ENCODE measurements at places on chromosomes 11 and 22.

GRCh38 chr11:66218036-66218435 is 50.4 kb upstream of the RAB1B start:
- DNase-seq: no peak

- DNase-seq: no peak
Measured at GRCh38 chr11:45446434-45446833, 160.3 kb upstream of the SYT13 start.

- DNase-seq: no peak
Measured at GRCh38 chr11:120391854-120392253, 55.6 kb downstream of the ARHGEF12 start.

DNA sequence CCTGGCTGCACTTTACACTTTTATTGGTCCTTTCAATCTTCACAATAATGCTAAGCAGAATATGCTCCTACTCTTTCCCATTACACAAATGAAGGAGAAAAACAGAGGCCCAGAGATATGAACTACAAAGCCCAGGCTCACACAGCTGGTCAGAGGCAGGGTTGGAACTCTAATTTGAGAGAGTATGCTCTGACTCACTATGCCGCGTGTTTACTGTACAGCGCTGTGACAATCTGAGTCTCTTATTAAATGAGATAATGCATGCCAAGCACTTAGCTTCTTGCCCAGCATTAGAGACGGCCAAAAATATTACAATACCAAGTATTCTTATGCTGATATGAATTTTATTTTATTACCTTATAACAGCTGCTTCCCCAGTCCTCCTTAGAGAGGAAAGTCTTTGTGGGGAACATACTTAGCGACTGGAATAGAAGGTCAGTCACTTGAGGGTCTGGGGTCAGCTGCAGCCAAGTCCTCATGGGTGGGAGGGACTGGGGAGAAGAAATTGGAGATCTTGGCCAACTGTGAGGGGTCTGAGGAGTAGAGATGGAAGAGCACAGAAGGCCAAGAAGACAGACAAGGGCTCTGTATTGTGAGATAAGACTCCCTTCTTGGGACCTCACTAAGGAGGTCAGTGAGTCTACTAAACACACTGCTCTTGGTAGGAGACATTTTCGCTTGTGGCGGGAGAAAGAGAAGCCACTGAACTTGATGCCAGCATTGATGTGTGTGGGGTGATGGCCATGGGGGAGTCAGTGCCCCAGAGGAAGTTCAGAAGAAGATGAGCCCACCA is 150.8 kb upstream of the TIMP3 start:
- DNase-seq: no peak

DNA sequence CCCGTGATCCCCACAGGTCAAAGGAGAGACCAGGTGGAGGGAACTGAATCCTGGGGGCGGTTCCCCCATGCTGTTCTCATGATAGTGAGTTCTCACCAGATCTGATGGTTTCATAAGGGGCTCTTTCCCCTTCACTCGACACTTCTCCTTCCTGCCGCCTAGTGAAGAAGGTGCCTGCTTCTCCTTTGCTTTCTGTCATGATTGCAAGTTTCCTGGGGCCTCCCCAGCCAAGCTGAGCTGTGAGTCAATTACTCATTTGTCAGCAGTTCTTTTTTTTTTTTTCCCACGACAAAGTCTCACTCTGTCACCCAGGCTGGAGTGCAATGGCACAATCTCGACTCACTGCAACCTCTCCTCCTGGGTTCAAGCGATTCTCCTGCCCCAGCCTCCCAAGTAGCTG is 1530.4 kb downstream of the BRD1 start:
- DNase-seq: no peak

GRCh38 chr11:102469196-102469821 is 16.7 kb upstream of the TMEM123 start:
- DNase-seq: no peak

DNA sequence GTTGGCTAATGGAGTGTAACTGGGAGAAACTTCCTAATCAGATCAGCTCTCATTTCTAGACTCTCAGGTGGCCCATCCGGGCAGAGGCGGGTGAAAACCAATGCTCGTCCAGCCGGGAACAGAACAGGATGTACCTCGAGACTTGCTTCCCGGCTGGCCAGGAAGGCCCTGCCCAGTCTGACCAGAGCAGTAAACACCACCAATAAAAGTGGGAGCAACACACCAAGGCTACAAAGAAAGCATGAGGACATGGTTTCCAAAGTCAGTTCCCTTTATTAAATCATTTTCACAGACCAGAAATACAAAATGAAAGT is 940 bp upstream of the TNKS1BP1 start:
- no peak for DNase-seq

DNA sequence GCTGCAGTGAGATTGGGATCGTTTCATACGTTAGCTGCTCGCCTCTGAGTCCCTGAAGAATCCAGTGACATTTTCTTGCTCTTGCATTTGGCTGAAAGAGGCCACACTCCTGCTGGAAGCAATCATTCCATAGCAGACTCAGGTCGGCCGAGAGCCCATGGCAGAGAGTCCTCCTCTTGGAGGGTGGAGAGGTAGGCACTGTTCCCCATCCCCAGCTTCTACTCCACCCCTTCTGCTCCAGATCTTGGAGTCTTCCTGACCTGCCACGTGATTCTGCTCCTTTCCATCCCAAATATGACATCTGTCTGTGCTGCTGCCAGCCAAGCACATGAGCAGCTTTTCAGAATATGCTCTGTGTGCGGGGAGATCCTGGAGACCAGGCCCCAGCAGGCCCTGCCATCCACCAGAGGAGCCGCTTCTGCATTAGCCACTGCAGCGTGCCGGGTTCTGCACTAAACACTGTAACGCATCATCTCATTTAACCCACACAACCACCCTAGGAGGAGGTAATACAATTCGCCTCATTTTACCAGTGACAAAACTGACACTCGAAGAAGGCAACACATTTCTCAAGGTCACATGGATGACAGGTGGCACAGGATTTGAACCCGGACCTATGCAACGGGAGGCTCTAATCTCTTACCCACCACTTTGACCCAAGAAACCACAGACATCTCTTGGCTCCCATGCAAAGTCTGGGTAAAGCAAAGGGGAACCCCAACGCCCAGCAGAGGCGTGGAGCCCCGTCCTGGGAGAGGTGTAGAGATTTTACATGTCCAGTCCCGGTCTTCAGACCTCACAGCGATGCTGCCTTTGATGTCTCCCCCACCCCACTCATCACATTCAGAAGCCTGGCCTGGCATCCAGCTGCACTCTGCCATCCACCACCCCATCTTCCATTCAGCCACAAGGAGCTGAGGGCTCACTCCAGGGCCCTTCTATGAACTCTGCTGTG is 78.8 kb downstream of the FEZ1 start:
- DNase-seq: no peak

- DNase-seq: no peak
Measured at GRCh38 chr11:13859892-13860291, 102.6 kb upstream of the SPON1 start.

GRCh38 chr11:114140826-114141225 is 81.3 kb downstream of the ZBTB16 start:
- no peak for DNase-seq

DNA sequence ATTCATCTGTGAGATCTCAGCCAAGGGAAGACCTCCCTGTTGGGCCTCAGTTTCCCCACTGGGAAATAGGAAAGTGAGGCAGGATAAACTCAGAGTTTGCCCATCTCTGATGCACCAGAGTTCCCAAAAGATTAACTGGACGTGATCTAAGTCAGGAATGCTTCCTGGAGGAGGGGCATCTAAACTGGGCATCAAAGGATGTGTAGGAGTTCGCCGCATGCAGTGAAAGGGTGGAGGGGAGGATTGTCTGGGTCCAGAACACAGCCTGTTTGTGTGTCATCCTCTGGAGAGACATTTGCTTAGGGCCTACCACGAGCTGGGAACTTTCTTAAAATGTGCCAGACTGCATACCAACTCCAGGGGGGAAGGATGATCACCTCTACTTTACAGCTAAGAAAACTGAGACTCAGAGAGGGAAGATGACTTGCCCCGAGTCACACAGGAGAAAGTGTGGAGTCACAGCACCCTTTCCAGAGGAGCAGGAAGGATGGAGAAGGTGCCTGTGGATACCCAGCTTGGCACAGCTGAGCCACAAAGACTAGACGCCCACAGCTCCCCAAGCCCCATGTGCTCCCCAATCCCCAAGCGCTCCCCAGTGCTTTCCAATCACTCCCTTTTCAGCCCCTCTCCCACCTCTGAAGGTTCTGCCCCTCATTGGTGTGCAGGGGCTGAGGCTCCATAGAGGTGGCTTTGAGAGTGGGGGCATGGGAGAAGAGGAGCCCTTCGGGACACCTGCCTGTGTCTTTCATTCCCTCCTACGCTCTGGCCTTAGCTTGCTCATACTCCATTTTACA is 50.1 kb downstream of the MN1 start:
- DNase-seq: no peak

GRCh38 chr11:67138922-67139321 is 19.9 kb downstream of the KDM2A start:
- no peak for DNase-seq
